ENCODE measurements at places on chromosomes 1 and 21.
A peak's percentile ranks its signal among the peaks of the same experiment; 100 is the strongest.

DNA sequence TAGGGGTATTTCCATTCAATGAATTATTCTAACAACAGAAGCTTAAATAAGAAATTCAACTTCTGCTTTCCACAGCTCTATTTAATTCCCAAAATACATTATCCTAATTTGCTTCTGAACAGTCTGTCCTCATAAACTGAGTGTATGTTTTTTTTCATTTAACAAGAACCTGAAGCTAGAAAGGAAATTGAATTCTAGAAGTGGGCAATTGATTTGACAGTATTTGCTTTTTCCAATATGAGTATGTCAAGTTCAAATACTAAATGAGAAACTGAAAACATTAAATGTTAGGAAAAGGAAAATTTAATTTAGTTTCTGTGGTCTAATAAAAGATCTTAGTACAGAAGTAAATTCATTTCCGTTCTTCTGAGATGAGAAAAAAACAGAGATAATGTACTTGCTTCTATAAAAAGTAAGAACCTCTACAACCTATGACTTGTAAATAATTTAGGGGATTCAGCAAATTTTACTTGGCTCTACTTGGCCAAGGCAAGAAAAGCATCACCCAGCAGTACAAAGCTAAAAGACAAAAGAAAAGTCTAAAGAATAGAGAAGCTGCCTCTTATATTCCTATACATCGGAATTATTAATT is 31.1 kb downstream of the RAB3GAP2 start:
- no peak for DNase-seq

GRCh38 chr1:17585266-17585987 is 45.9 kb downstream of the ARHGEF10L start:
- DNase-seq: no peak

DNA sequence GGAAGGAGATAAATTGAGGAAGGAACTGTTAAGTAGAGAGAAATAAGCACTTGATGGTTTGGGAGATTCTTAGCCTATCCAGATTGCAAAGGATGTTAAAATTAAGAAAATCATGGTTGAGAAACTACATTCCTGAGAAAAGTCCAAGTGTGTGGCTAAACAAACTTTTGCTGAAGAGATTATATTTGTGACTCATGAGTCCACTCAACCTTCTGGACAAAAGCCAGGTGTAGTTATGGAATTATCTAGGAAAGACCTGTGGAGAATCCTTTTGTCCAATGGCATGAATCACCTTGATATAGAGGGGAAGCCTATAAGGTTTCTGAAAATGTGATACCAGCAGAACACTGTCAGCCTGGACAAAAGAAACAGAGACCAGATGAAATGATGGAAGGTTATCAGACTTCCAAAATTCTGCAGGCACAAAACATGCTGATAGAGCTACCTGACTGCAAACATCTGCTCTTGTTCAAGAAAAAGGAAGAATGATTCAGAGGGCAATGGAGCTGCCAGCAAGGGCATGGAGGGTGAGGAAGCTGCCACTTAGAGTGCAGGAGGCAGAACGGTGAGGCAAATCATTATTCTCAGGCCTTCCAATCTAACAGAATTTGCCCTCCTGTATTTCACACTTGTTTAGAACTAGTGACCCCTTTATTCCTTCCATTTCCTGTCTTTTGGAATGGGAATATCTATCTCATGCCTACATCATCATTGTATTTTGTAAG is 300.6 kb upstream of the PRMT6 start:
- peak; percentile 54 for DNase-seq

DNA sequence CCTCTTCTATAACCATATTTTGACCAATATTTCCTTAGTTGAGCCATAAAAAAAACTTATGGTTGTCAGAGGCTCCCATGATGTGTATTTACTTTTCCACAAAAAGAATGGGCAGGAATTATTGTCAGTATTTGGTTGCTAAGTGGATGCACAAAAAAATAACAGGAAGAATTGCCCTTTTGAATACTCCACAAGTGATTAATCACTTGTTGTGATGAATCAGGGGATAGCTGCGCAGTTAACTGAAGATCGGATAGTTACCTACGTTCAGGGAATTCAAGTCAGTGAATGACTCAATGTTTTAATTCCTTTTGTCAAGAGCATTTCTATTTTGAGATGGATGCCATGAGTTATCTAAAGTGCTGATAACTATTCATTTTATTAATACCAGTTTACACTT is 785.2 kb upstream of the B3GALT2 start:
- no peak for DNase-seq

GRCh38 chr1:107538502-107538901 is 397.7 kb downstream of the NTNG1 start:
- peak; percentile 47 for DNase-seq

Data from NCI-H146 (cell line).